MM.1S (cell line): ENCODE measurements at places on chromosomes 1 and 21.
A peak's percentile ranks its signal among the peaks of the same experiment; 100 is the strongest.

DNA sequence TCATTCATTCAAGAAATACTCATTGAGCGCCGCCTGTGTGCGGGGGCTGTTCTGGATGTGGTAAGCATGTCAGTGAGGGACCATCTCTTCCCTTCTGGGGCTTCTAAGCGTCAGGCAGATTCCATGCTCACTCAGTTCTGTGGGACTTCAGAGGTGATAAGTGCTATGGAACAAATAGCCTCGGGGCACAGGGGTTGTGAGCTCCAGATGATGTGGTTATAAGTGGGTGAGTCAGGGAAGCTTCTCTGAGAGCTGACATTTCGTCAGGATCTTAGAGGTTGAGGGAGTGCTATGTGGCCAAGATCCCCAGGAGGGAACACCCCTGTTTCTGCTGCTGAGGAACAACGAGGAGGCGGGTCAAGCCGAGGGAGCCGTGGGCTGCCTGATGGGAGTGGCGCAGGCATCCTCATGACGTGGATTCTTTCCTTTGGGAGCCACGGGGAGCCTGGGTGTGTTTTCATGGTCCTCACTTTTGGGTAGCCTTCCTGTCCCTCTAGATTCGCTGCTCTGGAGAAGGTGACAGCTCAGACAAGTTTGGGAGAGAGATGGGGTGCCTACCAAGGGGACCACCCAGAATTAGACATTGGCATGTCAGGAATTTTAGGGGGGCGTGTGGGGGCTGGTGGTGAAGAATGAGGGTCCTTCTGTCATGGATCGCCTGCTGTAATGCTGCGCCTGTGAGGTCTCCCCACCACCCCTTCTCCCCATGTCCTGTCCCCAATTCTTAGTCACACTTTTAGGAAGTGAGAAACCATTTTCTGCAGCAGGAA lies 38.5 kb downstream of the HUNK start:
- no peak overlapping the region for H3K4me3 ChIP-seq
- DNase-seq = no peak
- H3K36me3 ChIP-seq = no peaks in the 10 kb centered on the region
- H3K27ac ChIP-seq = no peak overlapping the region
- H3K27me3 ChIP-seq = no peaks in the 10 kb centered on the region
- H3K4me1 ChIP-seq = no peaks in the 10 kb centered on the region

DNA sequence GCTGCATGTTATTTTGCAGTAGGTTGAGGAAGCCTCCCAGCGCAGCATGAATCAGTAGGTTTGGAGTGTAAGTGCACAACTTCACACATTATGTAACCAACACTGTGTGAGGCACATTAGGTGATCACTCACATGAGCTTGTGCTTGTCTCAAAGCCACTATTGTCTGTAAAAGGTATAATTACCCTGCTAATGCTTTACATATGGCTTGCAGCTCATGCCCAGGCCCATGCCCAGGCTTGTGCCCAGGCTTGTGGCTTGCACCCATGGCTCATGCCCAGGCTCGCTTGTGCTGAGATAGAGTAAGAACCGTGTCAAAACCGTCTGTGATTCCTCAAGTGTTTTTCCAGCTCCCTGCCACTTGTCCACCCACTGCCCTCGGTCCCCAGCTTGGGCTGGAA lies 596.3 kb downstream of the LTN1 start:
- no peaks in the 10 kb centered on the region for H3K27me3 ChIP-seq
- no peaks in the 10 kb centered on the region for H3K4me1 ChIP-seq
- no peak overlapping the region for H3K27ac ChIP-seq

DNA sequence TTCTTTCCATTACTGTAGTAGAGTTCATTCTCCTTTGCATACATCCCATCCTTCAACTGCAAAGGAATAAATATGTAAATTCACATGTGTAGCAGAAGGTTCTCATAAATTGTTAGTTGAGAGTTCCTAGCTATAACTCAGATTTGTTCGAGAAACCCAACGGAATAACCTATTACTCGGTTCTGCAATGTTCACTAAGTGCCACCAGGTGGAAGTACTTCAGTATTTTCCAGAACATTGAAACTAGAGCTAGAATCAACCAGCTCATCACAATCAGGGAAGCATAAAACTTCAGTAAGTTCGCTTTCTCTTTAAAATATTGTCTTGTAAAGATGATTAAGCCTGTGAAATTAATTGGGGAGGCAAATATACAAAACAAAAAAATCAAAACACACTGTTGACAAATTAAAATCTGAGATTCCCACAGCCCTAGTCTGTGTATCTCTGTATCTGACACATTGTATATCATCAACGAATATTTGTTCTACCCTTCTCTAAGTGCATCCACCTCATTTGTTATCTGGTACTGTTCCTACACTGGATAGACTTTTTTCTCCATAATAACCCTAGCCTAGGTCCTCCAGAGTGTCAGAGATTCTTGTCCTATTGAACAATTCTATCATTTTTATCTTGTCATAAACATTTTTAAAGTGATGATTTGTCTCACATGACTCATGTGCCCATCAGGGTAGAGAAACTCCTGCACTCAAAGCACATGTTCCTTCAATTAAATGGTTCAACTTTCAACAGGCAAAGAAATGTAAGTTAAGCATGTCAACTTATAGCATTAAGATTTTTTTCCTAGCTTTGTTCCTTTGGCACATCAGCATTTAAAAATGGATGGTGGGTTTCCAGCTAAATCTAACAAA lies 31.9 kb downstream of the MROH9 start:
- no peaks in the 10 kb centered on the region for H3K4me1 ChIP-seq
- H3K4me3 ChIP-seq = no peak overlapping the region
- no peaks in the 10 kb centered on the region for H3K36me3 ChIP-seq
- DNase-seq = peak; percentile 62
- no peak overlapping the region for H3K27ac ChIP-seq

GRCh38 chr1:240086726-240087125 lies 5.0 kb upstream of the FMN2 start:
- no peaks in the 10 kb centered on the region for H3K36me3 ChIP-seq
- H3K27me3 ChIP-seq = no peaks in the 10 kb centered on the region
- no peak overlapping the region for H3K27ac ChIP-seq
- H3K4me3 ChIP-seq = no peak overlapping the region

- H3K27ac ChIP-seq = no peak overlapping the region
- H3K4me1 ChIP-seq = no peaks in the 10 kb centered on the region
- no peak for DNase-seq
- no peak overlapping the region for H3K4me3 ChIP-seq
- no peaks in the 10 kb centered on the region for H3K36me3 ChIP-seq
Observed at GRCh38 chr1:164801246-164801731, 242.3 kb downstream of the PBX1 start.

DNA sequence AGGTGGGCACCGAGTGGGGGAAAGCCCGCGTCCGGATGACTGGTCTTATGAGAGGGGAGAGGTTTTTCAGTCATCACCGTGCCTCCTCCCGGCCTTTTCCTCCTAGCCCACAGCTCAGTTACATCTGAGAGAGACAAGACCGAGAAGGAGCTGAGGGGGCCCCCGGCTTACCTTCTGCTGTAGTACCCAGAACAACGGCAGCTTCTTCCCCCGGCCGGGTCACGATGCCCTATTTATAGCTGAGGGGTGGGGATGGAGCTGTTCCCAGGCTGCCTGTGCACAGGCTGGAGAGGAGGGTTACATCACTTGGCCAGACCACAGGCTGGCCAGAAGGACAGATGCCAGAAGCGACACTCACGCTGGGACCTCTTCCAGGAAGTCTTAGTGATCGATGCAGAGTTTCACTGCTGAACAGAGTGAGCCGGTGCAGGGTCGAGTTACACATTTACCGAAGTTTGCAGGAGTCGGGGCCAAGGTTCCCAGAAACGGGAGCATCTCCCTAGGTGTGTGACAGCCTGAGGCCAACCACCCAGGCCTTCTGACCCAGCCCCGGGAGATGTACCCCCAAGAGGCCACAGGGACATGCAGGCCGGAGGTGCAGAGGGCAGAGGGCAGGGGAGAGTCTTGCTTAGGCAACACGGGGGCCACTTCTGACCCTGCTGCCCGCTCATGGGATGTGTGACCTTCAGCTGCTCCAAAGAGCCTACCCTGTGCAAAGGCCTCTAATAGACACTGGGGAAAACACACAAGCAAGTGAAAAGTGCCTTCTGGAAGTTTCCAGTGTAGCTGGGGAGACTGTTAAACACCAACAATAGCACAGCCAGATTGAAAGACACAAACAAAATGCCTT lies at the start of gene AGT:
AGT (minus strand) TSS at position 208 of the 850 bp plus-strand sequence. CDS start 3,299 bp downstream, outside the sequence.
- DNase-seq = no peak
- H3K27me3 ChIP-seq = no peaks in the 10 kb centered on the region
- H3K27ac ChIP-seq = no peak within 1 kb of the TSS
- no peaks in the 10 kb centered on the region for H3K4me1 ChIP-seq
- H3K4me3 ChIP-seq = no peak within 1 kb of the TSS
- no peaks in the 10 kb centered on the region for H3K36me3 ChIP-seq

GRCh38 chr1:214633686-214634085 lies 30.7 kb downstream of the CENPF start:
- H3K27me3 ChIP-seq = no peaks in the 10 kb centered on the region
- H3K4me1 ChIP-seq = no peaks in the 10 kb centered on the region
- H3K4me3 ChIP-seq = no peak overlapping the region
- no peak for DNase-seq
- H3K36me3 ChIP-seq = peaks cover 37% of the 10 kb centered on the region

- H3K36me3 ChIP-seq = no peaks in the 10 kb centered on the region
- no peak for DNase-seq
- H3K27ac ChIP-seq = no peak overlapping the region
- H3K4me3 ChIP-seq = no peak overlapping the region
- H3K4me1 ChIP-seq = no peaks in the 10 kb centered on the region
Observed at GRCh38 chr21:41630249-41630648, 122.3 kb upstream of the TMPRSS2 start.

DNA sequence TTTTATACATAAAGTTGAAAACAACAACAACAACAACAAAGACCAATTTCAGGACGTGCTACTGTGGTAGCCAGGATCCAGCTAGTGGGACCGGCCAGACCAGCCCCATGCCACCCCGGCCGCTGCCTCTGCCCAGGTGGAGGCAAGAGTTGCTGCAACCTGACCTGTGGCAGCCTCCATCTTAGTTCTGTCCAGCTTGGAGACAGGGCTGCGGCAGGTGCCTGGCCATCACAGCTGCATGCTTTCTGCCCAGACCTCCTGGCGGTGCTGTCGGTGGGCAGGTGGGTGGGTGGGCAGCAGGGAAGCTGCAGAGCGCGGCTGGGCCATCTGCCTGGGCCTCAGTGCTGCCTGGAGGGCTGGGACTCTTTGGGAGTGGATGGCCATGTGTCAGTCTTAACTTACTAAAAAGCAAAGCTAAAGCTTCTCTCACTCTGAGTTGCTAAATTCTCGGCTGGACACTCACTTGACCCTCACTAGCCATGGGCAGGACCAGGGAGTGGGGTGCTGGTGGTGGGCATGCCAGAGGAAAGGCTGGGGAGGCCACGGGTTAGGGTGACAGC lies 38.6 kb downstream of the KIAA1614 start:
- H3K4me1 ChIP-seq = no peaks in the 10 kb centered on the region
- DNase-seq = no peak
- no peaks in the 10 kb centered on the region for H3K27me3 ChIP-seq

- no peak for DNase-seq
- H3K4me3 ChIP-seq = no peak overlapping the region
- no peaks in the 10 kb centered on the region for H3K4me1 ChIP-seq
- H3K27ac ChIP-seq = no peak overlapping the region
- H3K27me3 ChIP-seq = peaks cover 100% of the 10 kb centered on the region
Observed at GRCh38 chr1:36845802-36846201, 188.5 kb downstream of the GRIK3 start.

DNA sequence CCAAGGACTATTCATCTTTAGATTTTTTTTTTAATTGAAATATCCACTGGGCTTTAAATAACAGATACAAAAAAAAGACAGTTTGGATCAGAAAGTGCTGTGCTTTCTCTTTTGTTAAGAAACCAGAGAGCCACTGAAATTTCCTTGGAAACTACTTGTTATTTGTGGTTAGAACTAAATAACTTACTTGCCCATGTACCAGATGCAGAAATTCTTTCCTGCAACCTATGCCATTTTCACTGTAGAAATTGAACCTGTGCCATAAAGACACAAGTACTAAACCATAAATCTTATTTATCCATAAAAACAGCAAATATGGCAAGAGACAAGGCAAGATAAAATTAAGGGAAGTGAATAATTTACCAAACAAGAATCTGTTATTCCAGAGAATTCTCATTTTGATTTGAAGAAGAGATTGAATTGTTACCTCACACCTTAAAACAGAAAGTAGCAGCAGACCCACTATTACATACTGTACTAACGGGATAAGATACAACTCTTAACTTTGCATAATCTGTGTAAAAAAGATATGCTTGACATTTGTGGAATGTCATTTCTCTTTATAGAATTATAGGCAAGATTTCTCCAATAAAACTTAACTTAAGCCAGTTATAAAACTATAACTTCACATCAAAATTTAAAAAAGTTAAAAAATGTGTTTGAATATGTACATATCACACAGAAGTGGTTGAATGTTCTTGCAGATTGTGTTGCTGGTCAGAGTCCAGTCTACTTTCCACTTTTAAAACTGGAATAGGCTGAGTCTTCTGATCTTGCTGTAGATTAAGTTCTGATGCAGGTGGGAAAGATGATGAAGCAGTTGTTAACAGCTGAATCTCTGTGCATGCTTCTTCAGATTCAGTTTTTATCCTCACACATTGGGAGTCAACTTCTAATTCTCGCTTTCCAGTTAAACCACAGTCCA lies 6.3 kb upstream of the PHTF1 start:
- H3K36me3 ChIP-seq = no peaks in the 10 kb centered on the region
- H3K27me3 ChIP-seq = no peaks in the 10 kb centered on the region
- H3K4me1 ChIP-seq = 0 out of 2 replicates have a peak, but pooled peaks cover 14% of the 10 kb centered on the region

DNA sequence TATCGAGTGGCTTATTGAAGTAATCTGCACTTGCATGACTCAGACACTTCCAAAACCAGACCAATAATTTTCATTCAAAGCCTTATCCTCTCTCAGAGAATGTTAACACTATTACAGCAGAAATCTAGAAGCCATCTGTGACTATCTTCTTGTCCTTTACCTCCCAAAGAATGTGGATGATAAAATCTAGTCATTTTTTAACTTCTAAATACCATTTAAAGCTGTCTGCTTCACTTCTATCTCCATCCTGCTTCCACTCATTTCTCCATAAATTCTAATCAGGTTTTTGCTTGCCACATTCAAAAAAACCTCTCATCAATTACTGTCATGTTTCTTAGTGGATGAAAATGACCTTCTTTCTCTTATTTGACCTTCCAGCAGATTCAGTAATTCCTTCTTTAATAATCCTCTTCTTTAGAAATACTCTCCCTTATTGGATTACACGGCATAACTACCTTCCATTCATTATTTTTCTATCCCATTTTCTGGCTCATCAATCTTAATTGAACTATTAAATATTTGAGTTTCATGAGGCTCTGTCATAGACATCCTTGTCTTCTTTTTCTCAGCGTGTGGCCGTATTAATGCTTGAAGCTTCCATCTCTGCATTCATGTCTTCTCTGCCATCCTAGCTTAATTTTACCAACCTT lies 1999.4 kb downstream of the MRPL39 start:
- no peak overlapping the region for H3K4me3 ChIP-seq
- no peak for DNase-seq
- no peaks in the 10 kb centered on the region for H3K27me3 ChIP-seq
- H3K27ac ChIP-seq = no peak overlapping the region

- no peak for DNase-seq
- no peaks in the 10 kb centered on the region for H3K4me1 ChIP-seq
- no peaks in the 10 kb centered on the region for H3K36me3 ChIP-seq
- H3K27me3 ChIP-seq = peaks cover 30% of the 10 kb centered on the region
Observed at GRCh38 chr1:20070357-20070756, 363 bp downstream of the PLA2G5 start.
